ENCODE measurements at places on chromosomes 6 and 20.
A peak's percentile ranks its signal among the peaks of the same experiment; 100 is the strongest.

DNA sequence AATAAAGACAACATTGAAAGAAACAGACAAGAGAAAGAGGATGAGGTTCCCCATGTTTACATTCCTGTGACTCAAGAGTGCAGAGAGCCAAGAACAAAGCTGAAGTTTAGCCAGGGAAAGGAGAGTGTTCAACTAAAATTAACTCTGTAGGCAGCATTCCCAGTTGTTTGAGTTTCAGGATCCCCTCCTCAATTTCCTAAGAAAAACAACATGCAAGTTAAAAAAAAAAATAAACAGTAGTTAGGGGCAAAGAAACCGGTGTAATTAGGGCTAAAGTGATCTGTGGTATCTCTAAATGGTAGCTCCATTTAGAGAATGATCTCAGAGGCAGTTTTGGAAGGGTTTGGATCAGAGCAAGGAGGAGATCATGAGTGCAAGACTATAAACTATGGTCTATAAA lies 30.9 kb upstream of the RAB23 start:
- no peak for DNase-seq

- no peak for DNase-seq
These were observed 25.7 kb downstream of the HMGN3 start for GRCh38 chr6:79208816-79209215.

GRCh38 chr6:10421158-10421920 lies 6.5 kb upstream of the TFAP2A start:
- DNase-seq, result no peak

- DNase-seq, result peak; percentile 29
These were observed 101.1 kb downstream of the HIVEP1 start for GRCh38 chr6:12113190-12113577.

GRCh38 chr6:46894433-46894832 lies 27.3 kb downstream of the ADGRF5 start:
- no peak for DNase-seq

- DNase-seq, result no peak
These were observed 27.1 kb downstream of the PCK1 start for GRCh38 chr20:57587989-57588377.

DNA sequence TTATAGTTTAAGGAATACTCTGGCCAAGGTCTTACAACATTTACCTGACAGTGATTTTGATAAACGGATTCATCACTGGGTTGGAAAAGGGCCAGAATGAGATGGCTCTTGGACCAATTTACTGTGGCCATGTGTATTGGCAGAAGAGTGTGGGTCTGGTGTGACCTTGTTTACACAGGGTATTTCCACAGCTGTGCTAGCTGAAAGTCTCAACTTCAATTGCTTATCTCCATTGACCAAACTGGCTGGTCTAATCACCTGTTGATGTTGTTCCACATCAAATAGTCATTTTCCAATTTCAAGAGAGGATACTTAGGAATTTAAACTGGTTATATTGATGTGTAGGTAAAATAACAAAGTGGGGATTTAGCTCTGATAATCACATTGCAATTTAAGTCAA lies 501.6 kb upstream of the MAP3K7 start:
- DNase-seq, result no peak

DNA sequence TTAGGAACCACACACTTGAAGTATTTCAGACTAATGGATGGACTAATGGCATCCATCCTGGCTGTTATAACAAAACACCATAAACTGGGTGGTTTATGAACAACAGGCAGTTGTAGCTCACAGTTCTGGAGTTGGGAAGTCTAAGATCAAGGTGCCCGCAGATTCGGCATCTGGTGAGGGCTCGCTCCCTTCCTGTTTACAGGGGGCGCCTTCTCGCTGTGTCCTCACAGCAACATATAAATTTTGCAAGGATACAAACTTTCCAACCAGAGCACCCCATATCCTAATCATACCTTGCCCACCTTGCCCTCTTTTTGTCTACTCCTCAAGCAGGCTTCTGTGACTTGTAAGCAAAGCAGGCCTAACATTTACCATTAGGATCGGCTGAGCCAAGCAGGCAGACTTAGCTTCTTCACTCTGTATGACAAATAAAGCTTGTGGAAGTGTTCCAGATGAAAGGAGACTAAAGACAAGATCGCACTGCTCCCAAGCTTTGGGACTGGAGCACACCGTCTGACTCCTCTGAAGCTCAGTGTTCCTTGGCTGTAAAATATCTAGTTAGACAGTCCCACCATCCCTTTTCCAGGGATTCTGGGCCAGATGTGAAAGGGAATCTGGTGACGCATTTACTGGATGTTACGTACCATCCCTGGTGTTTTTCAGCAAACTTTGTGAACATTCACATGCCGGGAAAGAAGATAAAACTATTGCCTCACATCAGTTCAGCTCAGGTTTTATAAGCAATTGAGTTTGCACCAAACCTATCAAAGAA lies 34.9 kb downstream of the GFOD1 start:
- DNase-seq, result no peak

DNA sequence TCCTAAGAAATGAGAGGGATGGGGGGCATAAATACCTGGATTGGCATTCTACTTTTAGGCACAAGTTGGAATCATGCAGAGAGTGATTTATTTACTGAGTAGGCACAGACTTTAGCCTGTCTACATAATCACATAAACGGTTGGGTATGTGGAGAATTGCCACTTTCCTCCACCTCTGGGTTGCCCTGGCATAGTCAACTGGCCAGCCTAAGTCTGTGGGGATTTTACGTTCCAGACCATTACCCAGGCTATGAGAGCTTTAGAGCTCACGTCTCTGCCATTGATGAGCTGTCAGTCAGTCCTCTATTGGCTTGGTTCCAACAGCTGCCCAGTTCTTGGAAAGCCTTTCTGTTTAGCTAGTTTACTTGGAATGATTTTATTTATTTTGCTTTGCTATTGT lies 5.0 kb upstream of the BHLHE23 start:
- no peak for DNase-seq

DNA sequence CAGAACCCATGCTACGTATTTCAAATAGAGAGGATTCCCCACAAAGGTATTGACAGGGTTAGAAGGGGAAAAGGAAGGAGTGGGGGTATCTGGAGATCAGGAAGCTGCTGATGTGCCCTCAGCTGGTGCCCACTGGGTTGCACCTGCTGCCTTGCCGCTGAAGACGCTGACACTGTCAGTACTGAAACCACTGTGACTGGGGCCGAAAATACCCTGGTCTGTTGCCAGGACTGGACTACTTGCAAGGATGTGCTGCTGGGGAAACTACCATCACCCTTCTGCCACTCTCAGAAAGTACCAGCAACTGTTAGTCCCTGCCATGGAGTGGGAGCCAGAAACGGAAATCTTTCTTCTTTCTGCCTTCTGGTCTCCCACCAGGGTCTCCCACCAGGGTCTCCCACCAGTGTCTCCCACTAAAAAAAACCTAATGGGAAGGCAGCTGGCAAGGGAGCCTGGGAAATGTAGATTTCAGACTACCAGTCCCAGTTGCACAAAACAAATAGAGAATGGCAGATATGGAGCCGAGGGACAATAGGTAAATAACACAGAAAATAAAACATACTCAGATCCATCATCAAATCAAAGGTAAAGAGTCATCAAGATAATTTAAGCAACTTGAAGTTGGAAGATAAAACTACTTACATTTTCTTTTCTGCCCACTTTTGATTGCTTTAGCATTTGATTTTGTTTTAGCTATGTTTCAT lies 204.8 kb downstream of the TPBG start:
- DNase-seq, result no peak

DNA sequence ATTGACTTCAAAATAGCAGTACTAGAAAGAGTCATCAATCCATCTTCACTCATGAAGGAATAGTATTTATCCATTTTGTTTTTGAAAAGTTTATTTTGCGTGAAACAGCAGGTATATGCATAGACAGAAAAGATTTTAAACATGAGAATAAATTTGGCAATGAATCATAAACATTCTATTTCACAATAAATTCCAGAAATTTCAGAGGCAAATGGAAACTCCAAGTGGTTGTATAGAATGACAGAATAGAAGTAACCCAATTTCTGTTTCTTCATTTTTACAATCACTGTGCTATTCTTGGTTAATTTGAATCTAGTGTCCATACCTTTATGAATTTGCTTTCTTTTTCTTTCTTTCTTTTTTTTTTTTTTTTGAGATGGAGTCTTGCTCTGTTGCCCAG lies 173.0 kb upstream of the ECI2 start:
- no peak for DNase-seq

DNA sequence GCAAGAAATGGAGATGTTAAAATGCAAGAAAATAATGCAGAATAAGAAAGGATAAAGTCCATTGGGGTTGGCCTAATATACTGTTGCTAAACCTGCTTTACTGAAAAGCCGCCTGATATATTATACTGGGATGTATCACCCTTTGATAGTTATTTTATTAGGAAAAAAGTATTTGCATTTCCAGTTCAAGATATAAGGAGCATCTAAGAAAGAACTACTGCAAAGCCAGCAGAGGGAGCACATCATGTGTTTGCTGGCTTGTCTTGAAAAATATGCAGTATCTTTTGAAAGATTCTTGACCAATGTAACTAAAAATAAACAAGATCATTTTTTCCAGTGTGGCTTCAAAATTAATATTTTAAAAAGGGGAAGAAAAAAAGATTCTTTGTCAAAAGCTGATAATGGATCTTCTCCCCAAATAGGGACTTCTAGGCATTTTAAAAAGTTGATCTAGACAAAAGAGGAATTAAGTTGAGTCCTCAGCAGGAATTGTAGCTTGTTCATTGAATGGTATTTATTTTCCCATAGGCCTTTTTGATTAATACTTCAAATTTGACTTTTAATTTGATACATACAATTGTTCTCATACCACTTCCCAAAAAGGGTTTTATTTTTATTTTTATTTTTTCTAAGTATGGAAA lies 214.9 kb downstream of the ZFAND3 start:
- peak; percentile 40 for DNase-seq

All from NB4 (cell line).